Bronchial smooth muscle cell (primary cell): ENCODE measurements at places on chromosomes 5 and 9. TPM values are rescaled to one million over a fixed set of nuclear protein-coding genes. Genes with fewer than 3 reads are reported as not detected.

LRRTM2 gene
- total RNA-seq, result 1.0 and 3.5 TPM in 2 replicates

NTMT1 gene
- 25.1 and 32.6 TPM in 2 replicates for total RNA-seq

GAS1 gene
- 48.3 and 50.0 TPM in 2 replicates for total RNA-seq

PTGDS gene
- total RNA-seq, result 0.79 and 6.0 TPM in 2 replicates

GARIN3 gene
- not detected in 2 replicates for total RNA-seq

INPP5E gene
- 4.5 and 4.6 TPM in 2 replicates for total RNA-seq

RANBP3L gene
- under 0.01 and 1.1 TPM in 2 replicates for total RNA-seq

F2RL2 gene
- 10.4 and 15.0 TPM in 2 replicates for total RNA-seq

ARHGEF28 gene
- total RNA-seq, result 2.5 and 12.3 TPM in 2 replicates

SLC34A3 gene
- total RNA-seq, result not detected in 2 replicates

LOX gene
- 20.0 and 38.6 TPM in 2 replicates for total RNA-seq

SPATA9 gene
- 0.43 and 0.47 TPM in 2 replicates for total RNA-seq

FAXDC2 gene
- total RNA-seq, result 18.4 and 21.1 TPM in 2 replicates

WNT8A gene
- not detected in 2 replicates for total RNA-seq

IL13 gene
- total RNA-seq, result 0.16 TPM in 1 of 2 replicates, not detected in the other

INSYN2B gene
- 2.9 and 3.8 TPM in 2 replicates for total RNA-seq

DND1 gene
- 0.16 and 0.17 TPM in 2 replicates for total RNA-seq

OBP2B gene
- total RNA-seq, result not detected in 2 replicates
